Left renal cortex interstitium (tissue), 4 donors: ENCODE measurements at places on chromosomes 5 and 9. TPM values are rescaled to one million over a fixed set of nuclear protein-coding genes. Genes with fewer than 3 reads are reported as not detected.

Gene AK1
- 38.3 TPM for polyA plus RNA-seq

Gene MAST4
- 17.0 TPM for polyA plus RNA-seq

Gene PRDM9
- 0.26 TPM for polyA plus RNA-seq

Gene SURF2
- polyA plus RNA-seq, result 23.1 TPM

Gene GPR21
- polyA plus RNA-seq, result not detected

Gene ACER2
- polyA plus RNA-seq, result 10.9 TPM

Gene GRXCR2
- polyA plus RNA-seq, result not detected

Gene DMGDH
- polyA plus RNA-seq, result 25.2 TPM

Gene MED10
- polyA plus RNA-seq, result 41.1 TPM

Gene OR13C5
- not detected for polyA plus RNA-seq

Gene MELK
- polyA plus RNA-seq, result 19.1 TPM

Gene SLC30A5
- polyA plus RNA-seq, result 73.6 TPM

Gene LECT2
- 1.9 TPM for polyA plus RNA-seq

Gene KCNN2
- 4.1 TPM for polyA plus RNA-seq

Gene PRLR
- polyA plus RNA-seq, result 22.8 TPM

Gene SEMA5A
- 37.4 TPM for polyA plus RNA-seq

Gene CDH9
- 14.8 TPM for polyA plus RNA-seq

Gene C6
- polyA plus RNA-seq, result 2.2 TPM

Gene WWC1
- 69.7 TPM for polyA plus RNA-seq

Gene SCGB3A2
- polyA plus RNA-seq, result 0.28 TPM

Gene PFN3
- polyA plus RNA-seq, result 6.8 TPM

Gene SPINK7
- 0.62 TPM for polyA plus RNA-seq

Gene CCDC152
- polyA plus RNA-seq, result 13.3 TPM

Gene PDCD1LG2
- 0.17 TPM for polyA plus RNA-seq

Gene CDHR2
- 25.7 TPM for polyA plus RNA-seq

Gene HMCN2
- 0.73 TPM for polyA plus RNA-seq

Gene PDLIM7
- 164 TPM for polyA plus RNA-seq

Gene TLX3
- polyA plus RNA-seq, result not detected

Gene PCDHGB6
- polyA plus RNA-seq, result 7.6 TPM

Gene PCDHGA9
- 5.5 TPM for polyA plus RNA-seq

Gene HAVCR2
- polyA plus RNA-seq, result 5.5 TPM

Gene FAM169A
- polyA plus RNA-seq, result 18.7 TPM

Gene PROB1
- polyA plus RNA-seq, result 3.2 TPM

Gene GNG10
- polyA plus RNA-seq, result 42.2 TPM

Gene FIBCD1
- 0.54 TPM for polyA plus RNA-seq

Gene RICTOR
- polyA plus RNA-seq, result 31.0 TPM

Gene LHX2
- 0.29 TPM for polyA plus RNA-seq

Gene FBP1
- 52.8 TPM for polyA plus RNA-seq

Gene MEGF10
- 0.81 TPM for polyA plus RNA-seq

Gene STRBP
- polyA plus RNA-seq, result 47.4 TPM

Gene ACTL7A
- not detected for polyA plus RNA-seq

Gene TXNDC8
- polyA plus RNA-seq, result not detected

Gene SLC6A19
- 72.8 TPM for polyA plus RNA-seq

Gene PCDHB4
- polyA plus RNA-seq, result 2.0 TPM

Gene PCDHGA5
- 2.6 TPM for polyA plus RNA-seq

Gene GMCL2
- 0.06 TPM for polyA plus RNA-seq

Gene GKAP1
- 16.0 TPM for polyA plus RNA-seq

Gene ADAMTSL2
- polyA plus RNA-seq, result 2.2 TPM

Gene SMIM33
- polyA plus RNA-seq, result not detected

Gene GNA14
- polyA plus RNA-seq, result 18.5 TPM

Gene HMHB1
- polyA plus RNA-seq, result not detected

Gene NR6A1
- polyA plus RNA-seq, result 0.79 TPM

Gene SERF1A
- polyA plus RNA-seq, result 10.9 TPM

Gene CDH10
- 3.7 TPM for polyA plus RNA-seq

Gene ASPN
- polyA plus RNA-seq, result 8.5 TPM

Gene FAM151B
- 3.3 TPM for polyA plus RNA-seq

Gene HAPLN1
- 9.7 TPM for polyA plus RNA-seq

Gene IL3
- not detected for polyA plus RNA-seq
